Right forelimb (tissue), 1 donor: ENCODE measurements at places on chromosomes 11 and 22.
A peak's percentile ranks its signal among the peaks of the same experiment; 100 is the strongest.

DNA sequence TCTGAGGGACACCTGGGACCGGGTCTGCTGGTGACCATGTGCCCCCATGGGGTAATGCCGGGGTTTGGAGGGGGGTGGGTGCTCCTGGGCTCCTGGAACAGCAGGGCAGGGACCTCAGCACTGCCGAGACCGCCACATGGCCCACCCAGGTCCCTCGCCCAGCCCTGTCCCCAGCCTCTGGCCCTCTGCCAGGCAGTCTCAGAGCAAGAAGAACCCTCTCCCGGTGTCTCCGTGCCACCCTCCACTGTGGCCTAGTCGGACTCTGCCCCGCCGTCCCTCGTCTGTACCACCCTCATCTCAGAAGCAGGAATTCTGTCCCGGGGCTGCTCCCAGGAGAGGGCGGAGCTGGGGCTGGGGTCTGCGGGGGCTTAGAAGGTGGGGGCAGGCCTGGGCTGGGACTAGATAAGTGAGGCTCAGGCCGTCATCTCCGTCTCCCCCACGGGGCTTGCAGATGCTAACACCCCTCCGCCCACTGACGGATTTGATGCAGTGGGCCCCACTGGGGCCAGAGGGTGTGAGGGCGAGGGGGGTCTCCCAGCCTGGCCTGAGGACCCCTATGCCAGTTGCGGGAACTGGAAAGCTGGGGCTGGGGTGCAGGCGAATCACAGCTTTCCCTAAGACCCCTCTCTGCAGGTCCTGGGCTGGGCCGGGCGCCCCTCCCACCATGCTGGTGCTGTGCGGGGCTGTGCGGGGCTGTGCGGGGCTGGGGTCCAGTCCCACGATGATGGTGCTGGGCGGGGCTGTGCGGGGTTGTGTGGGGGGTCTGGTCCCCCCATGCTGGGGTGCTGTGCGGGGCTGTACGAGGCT lies 1.1 kb downstream of the MUC5AC start:
- peak; percentile 16 for DNase-seq

DNA sequence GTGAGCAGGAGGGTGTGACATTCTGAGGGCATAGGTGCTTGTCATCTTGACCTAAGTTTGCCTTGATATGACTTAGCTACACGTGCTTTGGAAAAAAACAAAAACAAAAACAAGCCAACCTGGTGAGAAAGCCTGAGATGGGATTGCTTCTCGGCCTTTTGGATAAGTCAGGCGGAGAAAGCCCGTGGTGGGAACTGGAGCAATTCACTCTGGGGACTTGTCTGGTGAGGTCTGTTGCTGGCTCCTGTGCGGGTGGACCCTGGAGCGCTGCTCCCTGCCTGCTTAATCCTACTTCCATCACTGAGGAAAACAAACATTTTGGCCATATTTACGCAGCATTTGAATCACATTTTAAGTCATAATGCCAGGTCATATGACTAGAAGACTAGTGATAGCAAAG lies 100.3 kb downstream of the SNX19 start:
- DNase-seq: no peak

DNA sequence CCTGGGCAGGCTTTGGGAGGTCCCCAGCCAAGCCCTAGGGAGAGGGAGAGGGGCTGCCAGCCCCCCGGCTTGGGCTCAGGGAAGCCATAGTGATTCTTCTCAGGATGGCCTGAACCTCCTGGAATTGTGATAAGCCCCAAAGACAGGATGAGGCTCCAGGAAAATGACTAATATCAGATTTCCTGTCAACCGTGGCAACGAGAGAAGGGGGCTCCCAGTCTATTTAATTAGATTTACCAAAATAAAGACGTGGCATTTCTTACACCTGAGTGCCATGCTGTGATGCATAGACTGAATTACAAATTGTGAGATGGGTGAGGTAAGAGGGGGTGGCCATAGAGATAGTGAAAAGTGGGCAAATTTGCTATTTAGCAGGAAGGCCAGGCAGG lies 20.4 kb downstream of the SERPINH1 start:
- DNase-seq: no peak

DNA sequence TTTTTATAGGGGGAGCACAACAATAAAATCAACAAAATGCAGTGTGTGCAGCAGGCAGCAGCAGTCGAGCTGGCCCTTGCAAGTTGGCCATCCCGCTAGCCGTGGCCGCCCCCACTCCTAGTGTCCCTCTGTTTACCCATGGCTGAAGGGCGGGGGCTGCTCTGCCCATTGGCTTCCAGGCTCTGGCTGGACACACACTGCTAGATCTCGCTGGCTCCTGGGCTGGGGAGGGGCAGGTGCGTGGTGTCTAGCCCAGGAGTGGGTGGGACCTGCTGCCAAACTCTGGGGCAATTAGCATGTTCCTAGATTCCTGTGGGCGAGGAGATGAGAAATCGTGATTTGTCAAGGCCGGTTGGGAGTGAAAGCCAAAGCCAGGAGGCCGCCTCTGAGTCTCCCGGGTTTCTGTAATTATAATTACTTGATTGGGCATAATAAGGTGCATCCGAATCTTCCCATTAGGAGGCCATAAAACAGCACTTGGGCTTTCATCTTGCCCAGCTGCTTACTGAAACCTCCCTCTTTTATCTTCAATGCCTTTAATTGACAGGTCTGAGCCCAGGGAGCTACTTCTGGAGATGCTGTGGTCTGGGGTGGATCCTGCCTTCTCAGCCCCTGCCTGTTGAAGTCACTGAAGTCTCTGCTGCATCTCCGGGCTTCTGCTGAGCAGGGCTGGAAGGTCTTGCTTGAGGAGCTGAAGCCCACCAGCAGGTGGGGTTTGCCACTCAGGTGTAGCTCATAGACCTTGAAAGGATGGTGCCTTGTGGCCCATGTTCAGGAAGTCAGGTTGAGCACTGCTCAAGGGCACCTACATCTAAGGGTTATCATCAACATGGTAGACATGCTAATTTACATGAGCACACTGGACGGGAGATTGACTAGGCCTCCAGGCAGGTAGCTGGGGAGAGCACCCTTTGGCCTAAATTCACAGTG lies 44.5 kb upstream of the DKK3 start:
- DNase-seq: no peak

DNA sequence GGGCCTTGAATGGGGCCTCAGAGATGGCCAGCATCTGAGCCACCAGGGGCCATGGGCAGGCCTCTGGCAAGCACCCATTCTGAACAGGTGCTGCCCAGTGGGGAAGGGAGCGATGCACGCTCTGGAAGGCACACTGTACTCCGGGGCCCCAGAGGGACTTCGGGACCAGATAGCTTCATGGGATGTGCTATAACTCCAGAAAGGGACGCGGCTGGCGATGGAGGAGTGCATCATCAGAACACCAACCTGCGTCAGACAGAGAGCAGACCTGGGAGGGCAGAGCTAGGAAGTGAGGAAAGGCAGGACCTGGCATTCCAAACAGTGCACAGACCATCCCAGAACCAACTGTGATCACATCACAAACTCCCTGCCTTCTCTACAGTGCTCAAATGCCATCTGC lies 16.8 kb downstream of the DGCR2 start:
- peak; percentile 5 for DNase-seq

GRCh38 chr11:121829159-121829643 lies 286.8 kb downstream of the BLID start:
- no peak for DNase-seq
